Activated naive CD8-positive, alpha-beta T cell treated with anti-CD3 and anti-CD28 coated beads, Interleukin-2, amount 50 U/mL, for 24 hours (primary cell): ENCODE measurements at places on chromosomes 4 and X.

GRCh38 chrX:119495734-119496726, 27.8 kb downstream of the SLC25A5 start:
- H3K27ac ChIP-seq, result no peak overlapping the region
- H3K27me3 ChIP-seq, result no peaks in the 10 kb centered on the region
- no peak for DNase-seq

- H3K27ac ChIP-seq, result no peak overlapping the region
- no peak for DNase-seq
- peaks cover 7% of the 10 kb centered on the region for H3K36me3 ChIP-seq
- peaks cover 4% of the 10 kb centered on the region for H3K4me1 ChIP-seq
- no peaks in the 10 kb centered on the region for H3K27me3 ChIP-seq
Measured at GRCh38 chr4:123096038-123096437, 173.6 kb upstream of the NUDT6 start.

- no peak for DNase-seq
- peaks cover 50% of the 10 kb centered on the region for H3K4me1 ChIP-seq
- no peaks in the 10 kb centered on the region for H3K27me3 ChIP-seq
- H3K36me3 ChIP-seq, result no peaks in the 10 kb centered on the region
- H3K27ac ChIP-seq, result no peak overlapping the region
Measured at GRCh38 chr4:158775091-158775651, 6.3 kb downstream of the FNIP2 start.

DNA sequence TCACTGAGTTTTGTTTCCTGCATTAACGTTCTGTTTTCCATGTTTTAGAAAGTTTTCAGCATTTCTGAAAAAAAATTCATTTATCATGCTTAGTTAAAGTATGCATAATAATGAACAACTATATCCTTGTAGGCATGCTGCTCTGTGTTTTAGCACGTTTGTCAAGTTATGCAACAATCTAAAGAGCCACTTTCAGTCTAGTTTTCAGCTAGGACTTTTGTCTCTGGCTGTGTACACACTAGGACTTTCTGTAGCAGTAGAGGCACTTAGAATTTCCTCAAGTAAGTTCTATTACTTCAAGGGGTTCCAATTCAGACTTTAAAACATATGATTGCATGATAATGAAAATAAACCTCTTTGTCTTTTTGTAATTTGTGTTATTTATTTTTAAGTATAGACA, 12.4 kb downstream of the DCAF8L1 start:
- H3K27me3 ChIP-seq, result no peaks in the 10 kb centered on the region
- H3K27ac ChIP-seq, result no peak overlapping the region
- H3K4me3 ChIP-seq, result no peak overlapping the region
- peaks cover 2% of the 10 kb centered on the region for H3K36me3 ChIP-seq

GRCh38 chrX:96224279-96224678, 460.4 kb upstream of the DIAPH2 start:
- no peak for DNase-seq
- H3K36me3 ChIP-seq, result no peaks in the 10 kb centered on the region
- H3K4me3 ChIP-seq, result no peak overlapping the region
- H3K27ac ChIP-seq, result no peak overlapping the region
- H3K27me3 ChIP-seq, result no peaks in the 10 kb centered on the region

- no peaks in the 10 kb centered on the region for H3K36me3 ChIP-seq
- H3K4me1 ChIP-seq, result peaks cover 2% of the 10 kb centered on the region
- no peaks in the 10 kb centered on the region for H3K27me3 ChIP-seq
- no peak overlapping the region for H3K4me3 ChIP-seq
Measured at GRCh38 chr4:32031026-32031425, 1310.9 kb downstream of the PCDH7 start.

GRCh38 chrX:19857131-19857530, 30.3 kb downstream of the SH3KBP1 start:
- peak overlapping the region; percentile 29 for H3K27ac ChIP-seq
- no peaks in the 10 kb centered on the region for H3K27me3 ChIP-seq
- H3K4me1 ChIP-seq, result peaks cover 46% of the 10 kb centered on the region
- H3K36me3 ChIP-seq, result peaks cover 11% of the 10 kb centered on the region
- no peak overlapping the region for H3K4me3 ChIP-seq

- H3K36me3 ChIP-seq, result no peaks in the 10 kb centered on the region
- no peak for DNase-seq
- no peak overlapping the region for H3K4me3 ChIP-seq
- H3K27ac ChIP-seq, result no peak overlapping the region
- H3K27me3 ChIP-seq, result no peaks in the 10 kb centered on the region
Measured at GRCh38 chrX:46268412-46268811, 276.8 kb downstream of the ZNF674 start.

DNA sequence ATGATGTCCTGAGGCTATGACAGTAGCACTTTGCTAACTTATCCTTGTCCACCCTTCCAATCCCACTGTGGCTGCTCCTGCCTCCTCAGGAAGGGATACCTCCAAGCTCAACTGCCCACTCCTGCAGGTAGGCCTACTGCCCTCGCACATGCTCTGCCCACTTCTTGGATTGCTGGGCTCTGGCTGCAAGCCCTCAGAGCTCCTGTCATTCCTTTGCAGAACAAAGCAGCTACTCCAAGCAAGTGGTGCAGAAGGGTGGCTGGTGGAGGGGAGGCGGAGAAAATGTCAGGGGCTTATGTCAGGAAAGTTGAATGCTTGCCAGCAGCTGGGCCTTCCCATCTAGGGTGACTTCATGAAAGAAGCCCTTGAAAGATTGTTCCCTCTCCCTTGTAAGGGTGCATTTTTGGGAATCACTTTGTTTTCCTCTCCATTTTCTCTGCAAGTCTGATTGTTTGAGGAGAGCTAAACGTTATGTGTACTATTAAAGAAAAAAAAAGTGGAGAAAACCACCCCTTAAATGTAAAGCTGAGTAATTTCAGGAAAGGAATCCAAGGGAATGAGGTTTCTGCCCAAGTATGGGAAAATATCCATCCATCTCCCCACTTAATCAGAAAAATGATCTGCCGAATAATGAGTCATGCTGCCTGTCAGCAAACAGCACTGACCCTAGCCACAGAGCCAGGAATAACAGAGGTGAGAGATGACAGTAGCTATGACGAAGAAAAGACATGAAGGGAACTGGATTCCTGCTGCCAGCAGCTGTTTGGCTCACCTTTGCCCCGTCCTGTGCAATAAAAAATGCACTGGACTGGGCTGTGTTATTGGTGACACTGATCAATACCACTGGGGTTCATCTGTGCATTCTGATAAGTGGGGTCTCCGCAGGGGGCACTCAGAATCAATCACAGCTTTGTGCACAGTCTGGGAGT, 102.0 kb downstream of the RTL5 start:
- H3K4me3 ChIP-seq, result no peak overlapping the region
- H3K27ac ChIP-seq, result no peak overlapping the region
- H3K36me3 ChIP-seq, result no peaks in the 10 kb centered on the region
- peaks cover 4% of the 10 kb centered on the region for H3K4me1 ChIP-seq
- no peak for DNase-seq

- no peak for DNase-seq
- H3K4me1 ChIP-seq, result no peaks in the 10 kb centered on the region
- H3K27me3 ChIP-seq, result no peaks in the 10 kb centered on the region
- H3K4me3 ChIP-seq, result no peak overlapping the region
Measured at GRCh38 chr4:21181716-21182115, 481.5 kb downstream of the PACRGL start.

DNA sequence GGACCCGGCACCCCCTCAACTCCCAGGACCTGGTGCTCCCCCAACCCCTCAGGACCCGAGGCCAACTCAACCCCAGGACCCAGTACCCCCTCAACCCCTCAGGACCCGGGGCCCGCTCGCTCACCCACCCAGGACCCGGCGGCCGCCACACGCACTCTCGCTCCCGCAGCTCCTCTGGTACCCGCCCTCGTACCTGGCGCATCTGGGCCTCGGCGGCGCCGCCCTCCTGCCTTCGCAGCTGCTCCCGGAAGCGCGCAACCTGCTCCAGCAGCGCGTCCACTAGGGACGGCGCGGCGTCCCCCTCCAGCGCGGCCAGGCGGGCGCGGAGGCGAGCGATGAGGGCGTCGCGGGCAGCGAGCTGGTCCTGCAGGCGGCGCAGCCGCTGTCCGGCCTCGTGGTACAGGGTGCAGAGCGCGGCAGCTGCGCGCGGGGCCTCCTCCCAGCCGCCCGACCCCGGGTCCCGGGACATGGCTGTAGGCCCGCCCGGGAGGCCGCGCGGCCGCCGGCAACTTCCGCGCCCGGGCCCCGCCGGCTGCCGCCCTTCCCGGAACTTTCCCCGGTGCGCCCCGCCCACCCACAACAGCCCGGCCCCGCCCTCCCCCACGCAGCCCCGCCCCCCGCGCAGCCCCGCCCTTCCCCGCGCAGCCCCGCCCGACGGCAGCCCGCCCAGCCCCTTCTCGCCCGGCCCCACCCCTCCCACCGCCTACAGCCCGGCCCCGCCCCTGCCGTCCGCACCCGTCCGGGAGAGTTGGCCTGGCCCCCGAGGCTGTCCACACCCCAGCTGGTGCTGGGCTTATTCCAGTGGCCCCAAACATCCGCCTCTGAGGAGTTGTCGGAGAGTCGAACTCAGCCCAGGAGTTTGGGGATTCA, at the start of gene TNIP2:
TSS of gene TNIP2 (minus strand) at position 516 of the 870 bp plus-strand sequence. CDS start at position 469, 47 bp downstream.
- DNase-seq, result peak; percentile 82
- H3K36me3 ChIP-seq, result peaks cover 4% of the 10 kb centered on the region
- peak within 1 kb of the TSS; percentile 90 for H3K27ac ChIP-seq
- peaks cover 23% of the 10 kb centered on the region for H3K4me1 ChIP-seq

GRCh38 chr4:20362148-20362547, 110.4 kb downstream of the SLIT2 start:
- no peaks in the 10 kb centered on the region for H3K36me3 ChIP-seq
- no peak overlapping the region for H3K27ac ChIP-seq
- DNase-seq, result no peak
- H3K4me3 ChIP-seq, result no peak overlapping the region

GRCh38 chr4:67394879-67395278, 150.4 kb downstream of the CENPC start:
- peaks cover 3% of the 10 kb centered on the region for H3K27me3 ChIP-seq
- no peaks in the 10 kb centered on the region for H3K36me3 ChIP-seq
- H3K4me3 ChIP-seq, result no peak overlapping the region
- H3K27ac ChIP-seq, result no peak overlapping the region
- no peak for DNase-seq

- H3K4me1 ChIP-seq, result no peaks in the 10 kb centered on the region
- no peak overlapping the region for H3K27ac ChIP-seq
- H3K27me3 ChIP-seq, result no peaks in the 10 kb centered on the region
- H3K36me3 ChIP-seq, result no peaks in the 10 kb centered on the region
- DNase-seq, result no peak
Measured at GRCh38 chr4:157115613-157116335, 39.8 kb downstream of the GLRB start.

DNA sequence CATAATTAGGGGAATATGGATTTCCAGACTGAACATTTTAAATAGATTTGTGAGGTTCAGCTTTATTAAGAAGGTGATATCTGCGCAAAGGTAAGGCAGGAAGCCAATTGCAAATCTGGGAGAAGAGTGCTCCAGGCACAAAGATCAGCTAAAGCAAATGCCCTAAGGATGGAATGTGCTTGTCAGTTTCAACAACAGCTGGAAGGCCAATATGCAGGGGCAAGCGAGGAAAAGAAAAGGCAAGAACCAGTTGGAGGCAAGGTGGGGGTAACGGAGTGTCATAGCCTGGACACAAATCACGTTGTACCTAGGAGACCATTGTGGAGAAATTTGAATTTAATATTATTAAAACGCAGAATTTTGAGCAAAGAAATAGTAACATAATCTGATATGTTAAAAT, 1710.3 kb upstream of the PCDH7 start:
- H3K4me3 ChIP-seq, result no peak overlapping the region
- no peaks in the 10 kb centered on the region for H3K4me1 ChIP-seq
- no peak for DNase-seq
- H3K27ac ChIP-seq, result no peak overlapping the region
- H3K27me3 ChIP-seq, result no peaks in the 10 kb centered on the region

DNA sequence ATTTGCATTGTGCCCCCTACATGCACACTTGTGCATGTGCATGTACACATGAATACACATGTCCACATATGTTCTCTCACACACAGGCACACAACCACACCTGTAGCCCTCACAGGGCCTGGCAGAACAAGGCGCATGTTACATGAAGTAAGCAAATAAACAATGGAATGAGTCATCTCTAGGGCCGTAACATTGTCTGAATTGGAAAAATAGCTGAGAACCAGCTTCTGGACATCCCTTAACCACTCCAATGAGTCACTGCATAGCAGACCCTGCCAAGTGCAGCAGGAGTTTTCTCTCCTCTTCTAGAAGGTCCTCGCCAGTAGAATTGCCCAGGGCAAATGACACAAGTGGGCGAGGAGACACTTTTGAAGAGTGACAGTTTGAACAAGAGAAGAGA, 66.1 kb downstream of the MAGEA10 start:
- H3K36me3 ChIP-seq, result no peaks in the 10 kb centered on the region
- DNase-seq, result no peak
- H3K4me1 ChIP-seq, result no peaks in the 10 kb centered on the region
- no peak overlapping the region for H3K4me3 ChIP-seq
- H3K27ac ChIP-seq, result no peak overlapping the region

- no peak overlapping the region for H3K4me3 ChIP-seq
- peaks cover 2% of the 10 kb centered on the region for H3K27me3 ChIP-seq
- no peak overlapping the region for H3K27ac ChIP-seq
- H3K4me1 ChIP-seq, result peaks cover 4% of the 10 kb centered on the region
- H3K36me3 ChIP-seq, result no peaks in the 10 kb centered on the region
Measured at GRCh38 chr4:95124906-95125504, 367.2 kb downstream of the BMPR1B start.

DNA sequence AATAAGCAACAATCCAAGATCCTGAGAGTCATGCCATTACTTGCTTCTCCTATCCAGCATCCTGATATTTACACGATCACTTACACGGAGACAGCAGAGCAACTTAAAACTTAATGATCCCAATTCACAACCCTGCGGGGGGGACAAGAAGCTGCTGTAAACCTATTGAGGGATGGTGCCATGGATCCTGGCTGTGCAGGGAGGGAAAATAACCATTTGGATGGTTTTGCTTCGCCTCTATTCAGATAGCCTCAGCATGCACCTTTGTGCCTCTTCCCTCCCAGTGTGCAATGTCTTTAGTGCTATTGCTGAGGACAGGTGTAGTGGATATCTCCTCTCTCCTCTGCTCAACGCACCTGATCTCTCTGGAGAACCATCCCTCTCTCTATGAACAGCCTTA, 89.7 kb upstream of the PPARGC1A start:
- H3K27ac ChIP-seq, result no peak overlapping the region
- no peak for DNase-seq
- no peaks in the 10 kb centered on the region for H3K4me1 ChIP-seq

- H3K4me3 ChIP-seq, result no peak overlapping the region
- no peaks in the 10 kb centered on the region for H3K27me3 ChIP-seq
- no peak overlapping the region for H3K27ac ChIP-seq
- H3K4me1 ChIP-seq, result peaks cover 31% of the 10 kb centered on the region
Measured at GRCh38 chr4:56445699-56446098, 9.6 kb downstream of the PAICS start.
